Endothelial cell (in vitro differentiated cells): ENCODE measurements at places on chromosomes 1 and 21. TPM values are rescaled to one million over a fixed set of nuclear protein-coding genes. Genes with fewer than 3 reads are reported as not detected.

Gene ADAM30
- not detected for total RNA-seq

Gene TDRD10
- 27.8 TPM for total RNA-seq

Gene RBP7
- 0.92 TPM for total RNA-seq

Gene FCN3
- 132 TPM for total RNA-seq

Gene IVL
- not detected for total RNA-seq

Gene CAMK1G
- total RNA-seq: not detected

Gene TAL1
- 199 TPM for total RNA-seq

- H3K27ac ChIP-seq: no peak overlapping the region
- H3K4me1 ChIP-seq: no peaks in the 10 kb centered on the region
- no peaks in the 10 kb centered on the region for H3K27me3 ChIP-seq
- peaks cover 17% of the 10 kb centered on the region for H3K36me3 ChIP-seq
- no peak for DNase-seq
Measured at GRCh38 chr1:150080784-150081183, 13.2 kb downstream of the VPS45 start.

DNA sequence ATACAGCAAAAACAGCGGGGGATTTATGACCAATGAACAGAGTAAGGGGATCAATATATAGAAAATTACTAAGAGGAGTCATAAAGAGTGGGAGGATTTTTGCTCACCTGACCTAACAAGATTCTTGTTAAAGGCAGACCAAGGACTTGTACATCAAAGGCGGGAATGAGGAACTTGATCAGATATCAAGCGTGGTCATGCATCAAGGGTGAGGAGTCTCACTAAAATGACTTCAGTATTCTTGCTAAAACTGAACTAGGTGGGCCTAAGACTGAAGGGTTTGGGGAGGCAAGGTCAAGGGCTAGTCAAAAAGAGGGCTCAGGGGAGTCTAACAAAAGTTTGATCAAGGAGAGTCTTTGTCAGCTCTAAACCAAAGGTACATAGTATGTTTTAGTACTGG is 2.1 kb downstream of the MOV10 start:
- H3K4me3 ChIP-seq: no peak overlapping the region
- H3K36me3 ChIP-seq: no peaks in the 10 kb centered on the region
- no peak for DNase-seq
- H3K27ac ChIP-seq: no peak overlapping the region
- H3K4me1 ChIP-seq: peaks cover 22% of the 10 kb centered on the region

DNA sequence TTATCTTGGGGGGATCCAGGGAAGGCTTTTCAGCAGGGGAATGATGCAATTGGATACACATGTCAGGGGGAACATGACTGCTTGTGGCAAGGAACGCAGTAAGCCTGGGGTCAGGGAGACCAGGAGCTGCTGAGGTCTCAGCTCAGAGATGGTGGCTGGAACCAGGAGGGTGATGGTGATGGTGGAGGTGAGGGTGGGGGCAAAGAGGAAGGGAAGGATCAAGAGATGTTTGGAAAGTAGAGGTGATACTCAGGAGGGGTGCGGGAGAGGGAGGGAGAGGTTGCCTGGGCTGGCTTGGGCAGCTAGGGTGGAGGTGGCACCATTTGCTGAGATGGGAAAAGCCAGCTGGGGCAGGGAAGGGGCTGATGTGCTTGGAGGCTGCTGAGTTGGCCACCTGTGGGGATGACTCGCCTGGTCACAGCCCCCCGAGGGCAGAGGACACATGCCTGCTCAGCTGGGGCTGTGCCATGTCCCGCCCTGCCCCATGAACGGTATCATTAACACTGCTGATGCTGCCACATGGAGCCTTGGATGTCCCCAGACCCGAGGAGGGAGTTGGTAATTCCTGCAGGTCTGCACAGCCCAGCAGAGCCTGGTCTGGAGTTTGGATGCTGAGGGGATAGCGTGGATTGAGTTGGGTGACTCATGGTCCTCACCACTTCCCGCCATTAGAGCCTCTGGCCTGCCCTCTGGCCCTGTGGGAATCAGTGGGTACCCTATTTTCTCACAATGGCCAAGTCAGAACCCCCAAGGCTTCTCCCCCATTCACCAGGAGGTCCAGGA is 6.3 kb upstream of the PADI1 start:
- H3K4me1 ChIP-seq: no peaks in the 10 kb centered on the region
- no peak overlapping the region for H3K27ac ChIP-seq
- no peaks in the 10 kb centered on the region for H3K36me3 ChIP-seq

- H3K36me3 ChIP-seq: peaks cover 30% of the 10 kb centered on the region
- peaks cover 48% of the 10 kb centered on the region for H3K4me1 ChIP-seq
- peak overlapping the region; percentile 96 for H3K4me3 ChIP-seq
- H3K27me3 ChIP-seq: peaks cover 20% of the 10 kb centered on the region
- DNase-seq: peak; percentile 76
- peak overlapping the region; percentile 97 for H3K27ac ChIP-seq
Measured at GRCh38 chr1:23370709-23371584, 1.3 kb upstream of the ZNF436 start.

- no peak overlapping the region for H3K27ac ChIP-seq
- H3K4me1 ChIP-seq: no peaks in the 10 kb centered on the region
- DNase-seq: no peak
- H3K36me3 ChIP-seq: no peaks in the 10 kb centered on the region
- no peaks in the 10 kb centered on the region for H3K27me3 ChIP-seq
Measured at GRCh38 chr1:221916176-221916575, 174.3 kb upstream of the DUSP10 start.

DNA sequence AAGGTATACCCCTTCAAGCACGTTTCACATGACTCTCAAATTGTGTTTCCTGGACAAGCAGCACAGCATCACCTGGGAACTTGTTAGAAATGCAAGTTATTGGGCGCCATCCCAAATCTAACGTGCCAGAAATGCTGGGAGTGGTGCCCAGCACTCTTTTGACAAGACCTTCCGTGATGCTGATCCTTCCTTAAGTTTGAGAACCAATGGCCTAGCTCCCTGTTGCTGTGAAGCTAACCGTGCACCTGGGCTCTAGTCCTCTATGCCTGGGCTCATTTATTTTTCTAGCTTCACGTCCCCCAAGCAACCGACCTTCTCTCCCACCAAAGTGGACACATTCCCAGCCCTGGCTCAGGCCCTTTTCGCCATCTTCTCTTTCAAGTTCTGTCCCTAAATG is 4.3 kb downstream of the BEST4 start:
- H3K27me3 ChIP-seq: peaks cover 16% of the 10 kb centered on the region
- peaks cover 9% of the 10 kb centered on the region for H3K4me1 ChIP-seq
- H3K36me3 ChIP-seq: peaks cover 17% of the 10 kb centered on the region
- no peak overlapping the region for H3K27ac ChIP-seq
- DNase-seq: no peak

- H3K27me3 ChIP-seq: peaks cover 9% of the 10 kb centered on the region
- no peak overlapping the region for H3K27ac ChIP-seq
- H3K4me3 ChIP-seq: no peak overlapping the region
- H3K36me3 ChIP-seq: no peaks in the 10 kb centered on the region
Measured at GRCh38 chr1:153403421-153404085, 12.7 kb upstream of the S100A8 start.

DNA sequence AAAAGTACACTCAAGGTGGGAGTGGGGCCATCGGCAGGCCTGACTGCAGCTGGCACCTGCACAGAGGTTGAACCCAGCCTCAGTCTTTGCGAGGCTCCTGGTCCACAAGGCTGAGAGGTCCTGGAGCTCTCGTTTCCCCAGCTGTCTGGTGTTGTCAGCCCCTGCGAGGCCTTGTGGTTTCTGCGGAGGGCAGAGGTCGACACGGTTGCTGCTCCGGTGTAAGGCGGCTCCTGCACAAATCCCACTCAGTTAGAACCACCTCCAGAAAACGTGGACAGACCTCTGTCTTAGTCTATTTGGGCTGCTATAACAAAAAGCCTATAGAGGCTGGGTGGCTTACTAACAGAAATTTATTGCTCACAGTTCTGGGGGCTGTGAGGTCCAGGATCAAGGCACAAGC is 5.8 kb downstream of the KIAA1614 start:
- H3K4me3 ChIP-seq: no peak overlapping the region
- H3K27ac ChIP-seq: no peak overlapping the region
- peaks cover 9% of the 10 kb centered on the region for H3K36me3 ChIP-seq
- DNase-seq: no peak
- peaks cover 24% of the 10 kb centered on the region for H3K27me3 ChIP-seq

DNA sequence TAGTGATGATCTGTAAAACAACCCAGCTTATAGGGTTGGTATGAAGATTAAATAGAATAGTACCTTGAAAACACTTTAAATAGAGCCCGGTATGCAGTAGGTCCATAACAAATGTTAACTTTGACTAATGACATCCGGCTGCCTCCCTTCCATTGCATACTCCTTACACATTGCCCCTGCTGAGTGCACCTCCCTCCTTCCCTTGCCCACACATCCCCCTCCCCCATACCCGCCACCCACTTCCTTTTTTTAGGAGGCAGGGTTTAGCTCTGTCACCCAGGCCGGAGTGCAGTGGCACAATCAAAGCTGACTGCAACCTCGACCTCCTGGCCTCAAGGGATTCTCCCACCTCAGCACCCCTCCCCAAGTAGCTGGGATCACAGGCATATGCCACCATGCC is 24.4 kb upstream of the ZC3H12A start:
- no peak for DNase-seq
- no peaks in the 10 kb centered on the region for H3K36me3 ChIP-seq
- no peak overlapping the region for H3K4me3 ChIP-seq
- peaks cover 3% of the 10 kb centered on the region for H3K27me3 ChIP-seq

DNA sequence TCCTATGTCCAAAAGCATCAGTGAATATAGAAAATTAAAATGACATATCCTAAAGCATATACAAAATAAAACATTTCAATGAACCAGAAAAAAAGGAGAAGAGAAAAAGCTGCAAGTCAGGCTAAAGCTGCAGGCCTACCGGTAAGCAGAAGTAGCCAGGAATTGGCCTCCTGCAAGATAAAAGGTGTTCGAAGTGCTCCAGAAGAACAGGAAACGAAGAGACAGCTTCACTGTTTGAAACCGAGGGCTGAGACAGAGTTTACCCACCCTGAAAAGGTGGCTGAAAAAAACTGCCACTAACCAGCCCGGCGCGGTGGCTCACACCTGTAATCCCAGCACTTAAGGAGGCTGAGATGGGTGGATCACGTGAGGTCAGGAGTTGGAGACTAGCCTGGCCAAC is 37.4 kb downstream of the NSL1 start:
- peak overlapping the region; percentile 33 for H3K27ac ChIP-seq
- no peak overlapping the region for H3K4me3 ChIP-seq
- H3K27me3 ChIP-seq: peaks cover 2% of the 10 kb centered on the region
- no peak for DNase-seq
- no peaks in the 10 kb centered on the region for H3K36me3 ChIP-seq

GRCh38 chr1:24939040-24939674 is 9.1 kb upstream of the RUNX3 start:
- no peak overlapping the region for H3K27ac ChIP-seq
- H3K36me3 ChIP-seq: no peaks in the 10 kb centered on the region
- peaks cover 4% of the 10 kb centered on the region for H3K4me1 ChIP-seq
- peaks cover 12% of the 10 kb centered on the region for H3K27me3 ChIP-seq
- DNase-seq: no peak

- peaks cover 1% of the 10 kb centered on the region for H3K27me3 ChIP-seq
- H3K36me3 ChIP-seq: no peaks in the 10 kb centered on the region
- H3K27ac ChIP-seq: no peak overlapping the region
- no peak for DNase-seq
Measured at GRCh38 chr1:208601561-208601960, 357.4 kb upstream of the PLXNA2 start.

GRCh38 chr1:155910621-155911121 is 478 bp downstream of the RIT1 start:
- DNase-seq: peak; percentile 6
- peaks cover 22% of the 10 kb centered on the region for H3K36me3 ChIP-seq
- peak overlapping the region; percentile 99 for H3K4me3 ChIP-seq
- peak overlapping the region; percentile 94 for H3K27ac ChIP-seq
- peaks cover 11% of the 10 kb centered on the region for H3K4me1 ChIP-seq

DNA sequence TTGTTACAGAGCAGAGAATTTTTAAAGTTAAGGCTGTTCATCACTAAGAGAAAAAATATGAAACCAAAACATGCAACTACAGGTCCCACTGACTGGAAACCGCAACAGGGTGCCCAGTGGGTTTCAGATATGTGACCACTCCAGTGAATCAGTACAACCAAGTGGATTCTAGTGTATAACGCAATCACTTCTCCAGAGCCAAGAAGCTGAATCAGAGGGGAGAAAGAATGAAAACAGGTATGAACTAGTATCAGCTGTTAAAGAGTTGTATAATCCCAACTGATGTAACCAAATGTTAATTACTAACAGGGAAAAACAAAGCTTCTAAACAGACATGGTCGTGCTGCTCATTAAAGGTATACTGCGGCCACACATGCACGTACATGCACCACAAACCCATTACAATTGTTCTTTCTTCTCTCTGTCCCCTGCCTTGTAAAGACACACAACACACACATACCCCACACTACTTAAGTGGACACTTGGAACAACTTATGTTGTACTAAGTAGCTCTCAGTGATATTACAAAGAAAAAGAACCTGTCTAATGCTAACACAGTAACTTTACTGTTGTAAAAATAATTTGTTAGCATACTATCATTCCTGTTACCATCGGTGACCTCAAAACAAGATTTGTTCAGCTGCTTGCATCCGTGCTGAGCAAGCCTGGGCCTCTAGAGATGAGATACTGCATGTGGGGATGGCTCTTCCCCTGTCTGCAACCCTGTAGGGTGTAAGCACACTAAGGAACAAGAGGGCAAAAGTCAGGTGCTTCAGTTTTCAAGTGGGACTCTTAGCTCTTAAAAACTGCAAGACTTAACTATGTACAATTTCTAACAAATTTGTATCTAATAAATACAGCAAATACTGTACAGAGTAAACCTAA is 74.2 kb downstream of the PTPN14 start:
- no peak overlapping the region for H3K4me3 ChIP-seq
- peaks cover 2% of the 10 kb centered on the region for H3K36me3 ChIP-seq
- H3K4me1 ChIP-seq: peaks cover 33% of the 10 kb centered on the region
- H3K27ac ChIP-seq: peak overlapping the region; percentile 40

GRCh38 chr1:202806845-202807450 is 1.3 kb downstream of the KDM5B start:
- H3K4me1 ChIP-seq: peaks cover 37% of the 10 kb centered on the region
- H3K27ac ChIP-seq: peak overlapping the region; percentile 93
- H3K27me3 ChIP-seq: peaks cover 27% of the 10 kb centered on the region
- peak overlapping the region; percentile 98 for H3K4me3 ChIP-seq
- H3K36me3 ChIP-seq: peaks cover 13% of the 10 kb centered on the region
- peak; percentile 28 for DNase-seq
